Endothelial cell of umbilical vein (primary cell): ENCODE measurements at places on chromosomes 4 and X. TPM values are rescaled to one million over a fixed set of nuclear protein-coding genes. Genes with fewer than 3 reads are reported as not detected.

The DMRTC1B gene
- polyA plus RNA-seq = not detected in 2 replicates

The MXRA5 gene
- polyA plus RNA-seq = not detected in 2 replicates

The RADX gene
- polyA plus RNA-seq = 0.12 TPM in 1 of 2 replicates, not detected in the other

The XAGE2 gene
- not detected in 2 replicates for polyA plus RNA-seq

The CT45A10 gene
- polyA plus RNA-seq = not detected in 2 replicates

The CEP135 gene
- polyA plus RNA-seq = 1.6 and 2.8 TPM in 2 replicates

The MCF2 gene
- polyA plus RNA-seq = not detected in 2 replicates

The CASP3 gene
- 17.9 and 26.0 TPM in 2 replicates for polyA plus RNA-seq

The RNF113A gene
- polyA plus RNA-seq = 8.7 and 9.4 TPM in 2 replicates

The PRSS12 gene
- polyA plus RNA-seq = 0.16 and 0.22 TPM in 2 replicates

The CENPI gene
- 7.2 and 7.7 TPM in 2 replicates for polyA plus RNA-seq

The KLHL4 gene
- polyA plus RNA-seq = 7.2 and 9.8 TPM in 2 replicates

The USP17L30 gene
- not detected in 2 replicates for polyA plus RNA-seq

The APELA gene
- not detected in 2 replicates for polyA plus RNA-seq

The CCDC110 gene
- polyA plus RNA-seq = 0.03 and 0.25 TPM in 2 replicates

The MAGEB3 gene
- polyA plus RNA-seq = not detected in 2 replicates

The LRAT gene
- not detected in 2 replicates for polyA plus RNA-seq
